ENCODE measurements at places on chromosomes 12 and 14. TPM values are rescaled to one million over a fixed set of nuclear protein-coding genes. Genes with fewer than 3 reads are reported as not detected.
A peak's percentile ranks its signal among the peaks of the same experiment; 100 is the strongest.

- no peak overlapping the region for H3K27ac ChIP-seq
- H3K36me3 ChIP-seq, result no peaks in the 10 kb centered on the region
- H3K27me3 ChIP-seq, result no peaks in the 10 kb centered on the region
- no peak overlapping the region for H3K4me3 ChIP-seq
- no peak for DNase-seq
Measured at GRCh38 chr12:29103539-29103974, 45.5 kb upstream of the FAR2 start.

GRCh38 chr14:76917745-76918255 lies 91.6 kb downstream of the LRRC74A start:
- H3K4me1 ChIP-seq, result peaks cover 80% of the 10 kb centered on the region
- H3K27me3 ChIP-seq, result no peaks in the 10 kb centered on the region
- no peaks in the 10 kb centered on the region for H3K36me3 ChIP-seq
- H3K4me3 ChIP-seq, result peak overlapping the region; percentile 23
- H3K27ac ChIP-seq, result peak overlapping the region; percentile 98
- DNase-seq, result no peak

DNA sequence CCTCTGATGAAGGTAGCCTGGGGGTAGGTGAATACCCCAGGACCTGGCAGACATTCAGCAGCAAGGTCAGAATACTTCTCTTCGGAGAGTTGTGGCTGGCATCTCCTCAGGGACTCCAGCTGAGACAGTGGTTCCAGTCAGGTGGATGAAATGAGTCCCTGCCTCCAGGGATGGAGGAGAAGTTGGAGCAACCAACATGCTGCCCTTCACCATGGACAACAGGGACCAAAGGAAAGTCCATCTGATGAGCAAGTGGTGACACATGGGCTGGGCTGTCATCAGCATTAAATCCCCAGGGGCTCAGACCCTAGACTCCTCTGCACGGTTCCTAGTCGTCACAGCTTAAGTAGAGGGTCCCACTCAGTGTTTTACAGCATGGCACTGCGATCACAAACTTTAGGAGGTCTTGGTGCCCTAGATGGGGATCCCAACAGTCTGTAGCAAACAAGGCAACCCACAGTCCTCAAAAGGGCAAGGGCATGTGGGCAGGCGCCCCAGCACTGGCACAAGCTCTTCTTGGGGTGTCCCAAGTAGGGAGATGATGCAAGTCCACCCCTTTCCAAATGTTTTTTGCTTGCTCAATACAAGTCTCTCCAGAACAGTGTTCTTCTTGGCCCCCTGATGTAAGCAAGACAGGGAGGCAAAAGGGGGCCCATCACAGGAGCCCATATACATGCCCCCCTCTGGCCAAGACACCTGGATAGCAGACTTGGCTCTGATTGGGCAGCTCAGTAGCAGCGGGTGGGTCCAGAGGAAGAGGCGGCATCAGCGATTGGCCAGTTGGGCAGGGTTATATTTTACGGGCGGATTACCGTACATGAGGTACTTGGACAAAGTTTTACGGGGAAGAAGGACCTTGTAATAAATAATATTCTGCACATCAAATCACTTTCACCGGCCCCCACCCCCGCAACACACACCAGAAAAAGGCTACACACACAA lies 10.8 kb upstream of the CDH24 start:
- H3K36me3 ChIP-seq, result peaks cover 64% of the 10 kb centered on the region
- peaks cover 51% of the 10 kb centered on the region for H3K4me1 ChIP-seq
- no peak overlapping the region for H3K27ac ChIP-seq
- no peaks in the 10 kb centered on the region for H3K27me3 ChIP-seq
- no peak overlapping the region for H3K4me3 ChIP-seq
- DNase-seq, result no peak

DNA sequence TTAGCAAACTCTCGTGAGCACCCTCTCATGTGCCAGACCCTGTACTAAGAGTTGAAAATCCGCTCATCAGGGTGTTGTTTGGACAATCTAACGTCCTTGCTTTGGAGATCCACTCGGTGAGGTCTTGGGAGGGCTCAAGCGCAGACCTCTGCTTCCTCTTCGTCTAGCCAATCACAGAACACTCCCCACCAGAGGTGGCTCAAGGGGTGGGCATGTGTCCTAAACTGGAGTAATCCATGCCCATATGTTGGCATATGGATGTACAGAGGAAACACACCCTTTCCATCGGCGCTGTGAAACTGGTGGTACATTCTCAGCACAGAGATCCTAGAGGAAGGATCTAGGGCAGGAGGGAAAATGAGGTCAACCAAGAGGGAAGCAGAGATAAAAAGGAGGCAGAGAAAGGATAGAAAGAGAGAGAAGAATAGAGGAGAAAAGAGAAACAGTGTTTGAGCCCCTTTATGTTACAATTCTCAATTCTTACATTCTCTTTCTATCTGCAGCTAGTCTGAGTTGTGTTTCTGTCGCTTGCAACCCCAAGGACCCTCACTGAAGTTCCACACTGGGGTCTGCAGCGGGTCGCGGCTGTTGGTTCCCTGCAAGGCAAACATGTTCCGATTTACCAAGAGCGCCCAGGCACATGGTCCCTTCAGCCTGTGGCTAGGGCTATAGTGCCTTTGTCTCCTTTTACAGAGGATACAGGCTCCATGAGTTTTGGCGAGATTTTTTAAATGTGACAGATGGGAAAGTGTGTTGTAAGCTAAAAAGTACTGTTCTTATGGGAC lies 40.5 kb downstream of the DLK1 start:
- H3K27me3 ChIP-seq, result peaks cover 49% of the 10 kb centered on the region
- no peaks in the 10 kb centered on the region for H3K36me3 ChIP-seq
- H3K4me3 ChIP-seq, result no peak overlapping the region
- no peak overlapping the region for H3K27ac ChIP-seq
- no peak for DNase-seq

DNA sequence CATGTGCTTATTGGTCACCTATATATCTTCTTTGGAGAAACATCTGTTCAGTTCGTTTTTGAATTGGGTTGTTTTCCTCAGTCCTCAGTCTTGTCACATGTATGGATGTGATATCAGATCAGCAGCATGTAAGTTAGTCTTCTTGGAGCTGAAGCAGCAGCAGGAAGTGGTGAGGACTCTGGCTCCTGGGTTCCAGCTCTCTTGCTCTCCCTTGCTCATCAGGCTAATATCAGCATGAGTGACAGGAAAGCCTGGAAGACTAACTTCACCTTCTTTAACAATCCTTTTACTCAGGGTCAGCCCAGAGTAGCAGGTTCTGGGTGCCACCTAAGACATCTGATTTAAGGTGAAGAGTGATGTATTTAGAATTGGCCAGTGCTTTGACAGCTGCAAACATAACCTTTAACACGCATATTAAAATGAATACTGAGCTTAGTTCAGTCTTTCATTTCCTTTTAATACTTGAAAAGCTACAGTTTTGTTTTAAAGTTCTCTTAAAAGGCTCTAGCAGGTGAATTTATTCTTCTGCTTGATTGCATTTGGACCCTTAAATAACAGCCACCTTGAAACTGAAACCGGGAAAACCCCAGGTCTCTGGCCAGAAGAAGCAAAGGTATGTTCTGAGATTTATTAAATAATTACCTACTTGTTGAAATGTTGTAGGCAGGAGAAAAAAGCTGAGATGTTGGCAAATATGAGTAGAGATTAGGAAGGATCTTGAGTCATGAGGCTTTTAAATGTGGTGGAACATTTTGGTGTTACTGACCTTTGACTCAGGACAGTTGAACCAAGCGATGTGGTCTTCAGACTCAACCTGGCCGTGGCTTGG lies 54.3 kb downstream of the DRAM1 start:
- H3K4me1 ChIP-seq, result peaks cover 26% of the 10 kb centered on the region
- DNase-seq, result no peak
- H3K36me3 ChIP-seq, result no peaks in the 10 kb centered on the region
- H3K27ac ChIP-seq, result no peak overlapping the region
- no peak overlapping the region for H3K4me3 ChIP-seq

DNA sequence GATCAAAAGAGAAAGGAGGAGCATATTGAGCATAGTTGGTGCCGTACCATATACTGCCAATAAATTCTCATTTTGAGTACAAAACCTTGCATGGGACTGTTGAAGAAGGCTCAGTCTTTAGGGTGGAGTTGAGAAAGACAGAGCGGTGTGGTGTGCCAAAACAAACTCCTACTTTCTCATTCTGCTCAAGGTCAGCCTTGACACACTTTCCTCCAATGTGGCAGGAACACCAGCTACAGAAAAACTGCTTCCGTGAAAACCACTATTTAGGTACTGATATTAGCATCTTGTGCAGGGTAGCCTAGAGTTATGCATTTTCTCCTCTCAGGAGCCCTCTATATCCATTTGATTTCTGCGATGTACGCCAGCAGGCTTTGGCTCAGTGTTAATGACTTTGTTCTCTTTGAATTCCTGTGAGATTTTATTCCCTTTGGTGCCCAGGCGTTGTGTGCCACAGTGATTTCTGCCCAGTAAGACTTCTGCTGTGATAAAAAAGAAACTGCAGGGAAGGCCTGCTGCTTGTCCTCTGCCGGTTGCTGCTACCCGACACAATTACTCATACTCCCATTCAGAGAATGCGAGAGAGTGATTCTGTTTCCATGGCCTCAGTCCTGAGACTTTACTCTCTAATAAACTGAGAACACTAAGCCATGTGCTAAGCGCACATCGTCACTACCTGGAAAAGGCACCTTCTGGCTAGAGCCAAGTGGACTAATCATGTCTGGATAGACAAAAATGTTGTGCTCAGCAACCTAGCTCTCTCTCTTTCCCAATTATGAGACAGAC lies 88.3 kb upstream of the MDM1 start:
- H3K27ac ChIP-seq, result no peak overlapping the region
- no peak overlapping the region for H3K4me3 ChIP-seq

GRCh38 chr12:103557628-103558010 lies 29.5 kb upstream of the STAB2 start:
- peaks cover 3% of the 10 kb centered on the region for H3K4me1 ChIP-seq
- peak overlapping the region; percentile 80 for H3K27ac ChIP-seq
- no peaks in the 10 kb centered on the region for H3K36me3 ChIP-seq
- no peaks in the 10 kb centered on the region for H3K27me3 ChIP-seq

DNA sequence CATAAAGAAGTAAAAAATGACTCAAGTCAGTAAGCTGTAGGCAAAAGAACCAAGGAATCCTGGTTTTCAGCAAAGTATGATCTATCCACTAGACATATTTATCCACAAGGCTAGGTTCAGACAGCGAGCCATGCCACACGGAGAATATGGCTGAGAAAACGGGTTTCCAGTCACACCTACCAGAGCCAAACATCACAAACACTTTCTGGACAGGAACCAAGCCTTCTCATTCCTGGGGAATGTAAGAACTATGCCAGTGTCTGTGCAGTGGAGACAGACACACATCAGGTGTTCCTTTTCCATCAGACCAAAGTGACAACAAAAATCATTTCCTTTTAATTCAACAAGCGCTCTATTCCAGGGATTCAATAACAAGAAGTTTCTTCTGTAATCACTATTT lies 41.1 kb downstream of the AREL1 start:
- no peaks in the 10 kb centered on the region for H3K4me1 ChIP-seq
- DNase-seq, result no peak
- no peak overlapping the region for H3K4me3 ChIP-seq
- H3K36me3 ChIP-seq, result peaks cover 95% of the 10 kb centered on the region
- no peaks in the 10 kb centered on the region for H3K27me3 ChIP-seq

DNA sequence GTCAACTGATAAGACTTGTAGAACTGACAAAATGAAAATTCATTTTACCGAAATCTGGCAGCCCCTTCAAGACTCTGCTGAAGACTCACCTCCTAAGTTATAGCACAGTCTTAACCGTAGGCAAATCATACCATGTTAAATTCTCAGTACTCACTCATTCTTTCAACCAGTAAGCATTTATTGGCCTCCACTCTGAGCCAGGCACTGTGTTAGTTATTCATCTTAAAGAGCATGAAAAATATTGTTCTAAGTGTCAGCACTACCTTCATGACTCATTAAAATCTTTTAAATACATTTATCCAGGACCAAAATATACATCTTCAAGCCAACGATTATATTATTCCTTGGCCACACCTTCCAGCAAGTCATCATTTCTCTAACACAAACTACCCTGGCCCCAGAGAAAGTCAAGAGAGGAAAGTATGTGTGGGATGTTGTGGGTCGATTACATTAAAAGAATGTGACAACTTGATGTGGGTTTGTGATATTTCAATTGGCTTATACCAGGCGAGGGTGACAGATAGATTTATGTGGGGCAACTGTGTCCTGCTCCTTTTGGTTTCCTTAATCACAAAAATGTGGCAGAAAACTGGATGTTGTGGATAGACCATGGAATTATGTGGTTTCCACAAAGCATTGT lies 55.0 kb downstream of the TMEM30B start:
- DNase-seq, result no peak
- peaks cover 6% of the 10 kb centered on the region for H3K27me3 ChIP-seq
- H3K4me1 ChIP-seq, result peaks cover 2% of the 10 kb centered on the region

DNA sequence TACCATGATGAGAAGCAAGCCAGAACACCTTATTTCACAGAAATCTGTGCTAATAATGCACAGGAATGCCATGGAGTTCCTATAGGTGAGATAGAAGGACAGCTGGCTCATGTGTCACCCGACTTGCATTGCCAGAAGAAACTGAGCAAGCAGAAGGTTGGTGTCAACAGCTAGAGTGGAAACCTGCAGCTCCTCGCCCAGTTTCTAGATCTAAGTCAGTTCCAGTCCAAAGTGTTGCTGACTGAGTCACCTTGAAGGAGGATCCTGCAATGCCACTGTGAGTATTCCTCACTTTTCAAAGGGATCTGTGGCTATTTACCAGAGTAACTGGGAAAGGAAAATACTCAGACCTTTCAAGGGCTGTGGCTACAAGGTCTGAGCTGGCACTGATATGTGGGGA lies 17.1 kb downstream of the CDKL1 start:
- no peaks in the 10 kb centered on the region for H3K36me3 ChIP-seq
- H3K27me3 ChIP-seq, result no peaks in the 10 kb centered on the region
- no peak for DNase-seq
- H3K4me3 ChIP-seq, result no peak overlapping the region
- no peaks in the 10 kb centered on the region for H3K4me1 ChIP-seq

- no peak overlapping the region for H3K27ac ChIP-seq
- H3K4me1 ChIP-seq, result no peaks in the 10 kb centered on the region
- DNase-seq, result no peak
- H3K27me3 ChIP-seq, result no peaks in the 10 kb centered on the region
Measured at GRCh38 chr12:80632835-80633234, 74.6 kb upstream of the MYF6 start.

- H3K27ac ChIP-seq, result peak overlapping the region; percentile 61
- no peak overlapping the region for H3K4me3 ChIP-seq
- peaks cover 9% of the 10 kb centered on the region for H3K4me1 ChIP-seq
Measured at GRCh38 chr12:59004456-59004855, 84.2 kb upstream of the LRIG3 start.

- DNase-seq, result no peak
- no peaks in the 10 kb centered on the region for H3K36me3 ChIP-seq
- peaks cover 8% of the 10 kb centered on the region for H3K4me1 ChIP-seq
- no peak overlapping the region for H3K27ac ChIP-seq
- H3K4me3 ChIP-seq, result no peak overlapping the region
Measured at GRCh38 chr14:61153914-61154545, 127.1 kb downstream of the TMEM30B start.

GRCh38 chr14:71629765-71630492 lies 302.3 kb upstream of the RGS6 start:
- H3K36me3 ChIP-seq, result no peaks in the 10 kb centered on the region
- no peaks in the 10 kb centered on the region for H3K27me3 ChIP-seq
- H3K27ac ChIP-seq, result no peak overlapping the region
- no peak overlapping the region for H3K4me3 ChIP-seq

Gene IFNG-AS1
- not detected for total RNA-seq

Gene GUCY2C
- total RNA-seq, result 0.47 TPM

Gene PRB2
- not detected for total RNA-seq

Gene NTF3
- 1.4 TPM for total RNA-seq

Gene CD69
- total RNA-seq, result 2.1 TPM

Gene GPD1
- 74.5 TPM for total RNA-seq

Gene MYH7
- not detected for total RNA-seq

Gene CCDC88C
- 16.6 TPM for total RNA-seq

Gene ENDOU
- total RNA-seq, result 22.9 TPM

Gene MAP3K9
- 13.0 TPM for total RNA-seq

Gene SLC10A1
- not detected for total RNA-seq

Gene KRT78
- total RNA-seq, result 48.9 TPM

Gene RNF212B
- not detected for total RNA-seq

Gene MDGA2
- total RNA-seq, result 0.99 TPM

Measured in suprapubic skin (tissue), 4 donors.